ENCODE measurements at places on chromosomes 2 and 18.

DNA sequence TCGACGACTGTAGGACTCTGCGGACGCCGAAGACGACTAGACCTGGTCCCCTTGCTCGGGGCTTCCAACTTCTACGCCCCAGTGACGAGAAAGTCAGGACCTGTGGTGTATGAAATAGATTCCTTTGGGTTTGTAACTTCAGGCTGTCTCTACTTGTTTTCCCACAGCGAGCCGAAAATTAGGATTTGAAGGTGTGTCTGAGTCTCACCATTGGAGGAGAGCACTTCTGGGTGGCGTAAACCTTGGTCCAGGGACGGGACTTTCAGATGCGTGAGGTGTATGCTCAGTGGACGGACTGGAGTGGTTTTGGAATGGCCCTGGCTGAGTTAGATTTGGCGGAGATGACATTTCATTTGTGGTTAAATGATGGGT lies 1.3 kb downstream of the BIRC6 start:
- DNase-seq: peak; percentile 7

GRCh38 chr18:41320100-41320499 lies 634.9 kb upstream of the PIK3C3 start:
- DNase-seq: no peak

DNA sequence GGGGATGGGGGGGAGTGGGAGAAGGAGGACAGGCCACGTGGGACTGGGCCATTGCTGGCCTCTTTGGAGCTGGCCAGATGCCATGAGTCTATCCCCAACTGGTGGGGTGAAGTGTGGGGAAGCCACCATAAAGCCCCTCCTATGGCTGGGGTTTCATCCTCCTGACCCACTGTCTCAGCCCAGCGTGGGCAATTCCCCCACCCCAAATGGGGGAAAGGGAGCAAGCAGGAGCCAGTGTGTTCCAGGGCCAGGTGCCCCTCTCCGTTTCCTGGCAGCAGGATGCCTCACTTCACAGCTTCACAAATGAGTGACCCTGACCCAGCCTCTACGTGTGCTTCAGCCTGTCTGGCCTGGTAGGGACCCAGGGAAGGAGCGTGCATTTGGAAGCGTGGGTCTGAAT lies 474.7 kb upstream of the HS6ST1 start:
- DNase-seq: no peak

DNA sequence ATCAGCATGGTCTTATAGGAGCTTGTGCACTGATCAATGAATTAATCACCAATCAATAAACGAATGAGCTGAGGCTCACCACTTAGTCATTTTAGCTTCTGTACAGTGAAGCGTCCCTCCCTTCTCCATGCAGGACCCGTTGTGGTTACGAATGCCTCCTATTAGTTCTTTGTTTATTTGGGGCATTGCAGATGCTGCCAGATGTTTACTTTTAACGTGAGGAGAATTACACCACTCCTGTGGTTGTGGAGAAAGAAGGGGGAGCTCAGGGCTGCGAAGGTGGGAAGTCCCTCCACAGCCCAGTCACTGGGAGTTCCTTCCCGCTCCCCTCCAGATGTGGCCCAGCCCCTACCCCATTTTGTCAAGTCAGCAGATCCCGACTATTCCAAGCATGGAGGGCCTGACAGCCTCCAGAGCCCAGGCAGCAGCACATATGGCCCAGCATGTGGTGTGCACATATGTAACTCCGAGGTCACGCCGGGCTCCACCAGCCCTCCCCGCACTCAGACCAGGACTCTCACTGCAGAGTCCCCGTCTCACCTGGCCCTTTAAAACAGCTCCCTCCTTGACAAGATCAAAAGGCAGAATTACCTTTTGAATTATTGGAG lies 20.9 kb downstream of the PKDCC start:
- no peak for DNase-seq

DNA sequence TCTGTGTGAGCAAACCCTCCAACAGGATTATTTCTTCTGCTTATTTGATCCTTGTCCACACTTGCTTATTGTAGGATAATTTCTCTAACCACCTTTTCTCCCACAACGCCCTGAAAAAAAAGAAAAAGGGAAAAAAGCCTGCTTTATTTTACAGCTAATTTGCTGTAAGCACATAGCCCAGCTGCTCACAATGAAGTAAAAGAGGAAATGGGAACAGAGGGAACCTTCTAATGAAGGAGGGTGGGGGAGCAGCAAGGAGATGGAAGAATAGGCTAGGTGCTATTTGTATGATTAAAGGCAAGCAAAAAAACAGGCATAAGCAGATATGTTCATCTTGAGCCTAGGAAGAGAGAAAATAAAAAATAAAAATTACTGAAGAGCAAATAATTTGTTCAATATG lies 331.6 kb downstream of the TXNL1 start:
- no peak for DNase-seq

GRCh38 chr18:39241534-39241933 lies 1675.9 kb upstream of the CELF4 start:
- DNase-seq: no peak

- no peak for DNase-seq
Observed at GRCh38 chr2:149657401-149658040, 69.9 kb upstream of the MMADHC start.

DNA sequence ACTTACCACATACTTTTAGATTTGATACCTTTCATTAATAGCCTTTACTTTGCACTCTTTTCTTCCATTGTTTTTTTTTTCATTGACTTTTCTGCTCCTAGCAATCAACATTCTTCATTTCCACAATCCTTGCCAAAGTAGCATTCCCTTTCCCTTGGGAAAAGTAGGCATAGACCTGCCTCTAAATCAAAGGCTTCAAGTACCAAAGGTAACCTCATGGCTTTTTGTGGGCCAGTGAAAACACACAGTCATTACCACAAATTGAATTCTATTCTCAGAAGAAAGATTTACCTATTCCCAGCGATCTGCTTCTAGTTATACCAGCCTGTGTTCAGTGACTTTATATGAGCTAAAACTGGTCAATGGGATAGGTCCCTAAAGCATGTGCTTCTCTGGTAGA lies 109.2 kb downstream of the SOCS6 start:
- no peak for DNase-seq

- DNase-seq: no peak
Observed at GRCh38 chr2:76998704-76999103, 523.5 kb downstream of the LRRTM4 start.

- DNase-seq: no peak
Observed at GRCh38 chr2:173491418-173491817, 136.7 kb downstream of the CDCA7 start.

DNA sequence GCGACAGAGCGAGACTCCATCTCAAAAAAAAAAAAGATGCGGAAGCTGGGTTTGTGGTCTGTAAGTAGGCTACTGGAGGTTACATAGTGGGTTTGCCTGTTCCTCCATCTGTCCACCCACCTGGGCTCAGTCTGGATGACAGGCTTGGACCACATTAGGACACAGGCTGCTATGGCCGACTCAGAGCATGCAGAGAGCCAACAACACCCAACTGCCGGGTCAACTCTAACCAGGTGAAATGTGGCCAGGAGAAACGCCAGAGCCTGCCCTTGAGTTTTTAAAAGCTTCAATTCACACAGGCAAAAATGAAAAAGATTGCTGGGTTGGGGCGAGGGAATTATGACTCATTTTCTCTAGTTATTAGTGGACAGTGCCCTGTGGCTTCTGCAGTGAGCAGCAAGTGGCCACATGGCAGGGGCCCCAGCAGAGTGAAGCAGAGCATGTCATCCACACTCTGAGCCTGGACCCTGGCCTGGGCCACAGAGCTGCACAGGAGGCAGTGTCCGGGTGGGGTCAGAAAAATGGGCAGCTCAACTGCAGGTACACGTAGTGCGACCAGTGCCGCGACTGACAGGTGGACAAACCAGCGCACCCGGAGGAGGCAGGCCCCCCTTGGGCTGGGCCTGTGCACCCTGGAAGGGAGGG lies 67.4 kb downstream of the BIN1 start:
- DNase-seq: no peak

GRCh38 chr2:68086166-68086565 lies 23.4 kb upstream of the C1D start:
- DNase-seq: peak; percentile 89

- peak; percentile 30 for DNase-seq
Observed at GRCh38 chr2:172106108-172106961, 3.6 kb upstream of the DLX2 start.

DNA sequence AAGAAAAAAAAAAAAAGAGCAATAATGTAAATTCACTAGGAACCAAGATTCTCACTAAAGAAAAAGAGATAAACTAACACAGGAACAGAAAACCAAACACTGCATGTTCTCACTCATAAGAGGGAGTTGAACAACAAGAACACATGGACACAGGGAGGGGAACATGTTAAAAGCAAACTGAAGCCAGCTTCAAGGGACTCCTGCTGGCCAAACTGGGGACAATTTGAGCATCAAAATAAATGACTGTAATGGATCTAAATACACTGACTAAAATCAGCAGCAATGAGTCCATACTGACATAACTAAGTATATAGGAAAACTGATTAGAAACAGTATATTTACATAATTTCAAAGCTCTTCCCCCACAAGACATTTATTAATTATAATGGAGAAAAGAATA lies 73.0 kb downstream of the FARSB start:
- DNase-seq: peak; percentile 27

GRCh38 chr2:85601771-85602475 lies 575 bp downstream of the TMEM150A start:
- no peak for DNase-seq

- no peak for DNase-seq
Observed at GRCh38 chr18:49048396-49049020, 97.7 kb upstream of the SMAD7 start.

DNA sequence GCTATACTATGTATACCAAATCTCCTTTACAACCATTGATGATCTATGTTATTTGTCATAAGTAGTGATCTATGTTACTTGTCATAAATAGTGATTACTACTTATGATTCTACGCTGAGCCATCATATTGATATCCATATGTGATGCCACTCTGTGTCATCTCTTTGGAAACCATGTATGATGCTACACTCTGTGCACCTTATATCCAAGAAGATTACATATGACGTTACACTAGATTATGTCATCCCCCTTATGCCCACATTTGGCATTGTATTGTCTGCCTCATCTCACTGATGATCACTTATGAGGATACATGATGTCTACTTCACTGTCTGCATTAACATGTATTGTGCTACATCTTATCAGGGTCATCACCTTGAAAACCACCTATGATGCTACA lies 42.9 kb downstream of the DAW1 start:
- DNase-seq: no peak

DNA sequence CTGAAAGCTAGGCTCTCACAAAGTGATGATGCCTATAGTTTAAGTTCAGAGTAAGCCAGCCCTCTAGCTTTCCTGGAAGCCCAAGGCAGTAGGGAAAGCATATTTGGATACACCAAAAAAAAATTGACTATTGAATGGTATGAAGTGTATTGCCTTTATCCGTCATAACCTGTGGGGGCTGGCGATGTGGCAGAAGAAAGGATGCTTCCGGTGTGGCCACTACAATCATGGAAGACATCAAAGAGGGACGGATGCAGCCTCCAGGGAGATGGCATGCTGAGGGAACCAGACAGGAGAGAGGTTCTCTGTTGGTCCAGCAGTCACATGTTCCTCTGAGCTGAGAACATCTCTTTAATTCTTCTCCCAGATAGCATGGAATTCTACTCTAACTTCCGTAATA lies 170.3 kb downstream of the TMEM18 start:
- DNase-seq: no peak

DNA sequence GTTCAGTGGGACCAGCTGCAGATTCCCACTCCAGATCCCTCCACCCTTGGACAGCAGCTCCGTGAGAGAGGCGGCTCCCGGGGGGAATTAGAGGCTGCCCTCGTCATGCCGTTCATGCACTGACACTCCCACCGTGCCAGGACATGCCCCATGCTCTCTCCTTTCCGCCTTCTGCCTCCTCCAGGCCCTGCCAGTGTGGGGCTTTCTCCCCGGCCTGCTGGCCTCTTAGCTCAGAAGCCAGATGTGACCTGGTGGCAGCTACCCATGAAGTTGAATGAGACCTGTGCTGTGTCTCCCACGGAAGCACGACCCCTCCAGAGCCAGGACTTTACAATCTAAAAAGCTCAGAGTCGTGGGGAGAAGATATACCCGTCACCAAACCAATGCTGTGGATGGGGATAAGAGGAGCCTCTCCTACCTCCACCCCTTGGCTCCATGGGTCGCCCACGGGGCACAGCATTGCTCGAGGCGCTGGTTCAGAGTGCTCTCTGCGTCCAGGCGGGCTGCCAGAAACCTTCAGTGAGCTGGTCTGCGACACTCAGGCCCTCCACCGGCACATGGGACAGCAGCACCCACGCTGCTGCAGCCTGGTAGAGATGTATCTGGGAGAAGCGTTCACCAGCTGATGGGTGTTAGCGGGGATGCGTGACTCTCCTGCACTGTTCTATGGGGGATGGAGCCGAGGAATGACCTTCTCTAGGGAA lies 111.0 kb upstream of the GPC1 start:
- no peak for DNase-seq

DNA sequence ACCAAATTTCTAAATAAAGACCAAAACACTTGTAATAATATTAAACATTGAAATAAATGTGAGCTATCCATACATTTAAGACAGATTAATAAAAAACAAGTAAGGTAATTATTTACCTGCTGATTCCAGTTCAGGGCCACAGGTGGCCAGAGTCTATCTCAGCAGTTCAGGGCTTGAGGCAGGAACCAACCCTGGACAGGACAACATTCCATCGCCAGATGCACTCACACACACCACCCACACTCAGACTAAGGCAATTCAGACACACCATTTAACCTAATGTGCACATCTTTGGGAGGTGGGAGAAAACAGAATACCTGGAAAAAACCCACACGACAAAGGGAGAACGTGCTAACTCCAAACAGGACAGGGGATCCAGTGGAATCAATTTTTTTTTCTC lies 14.1 kb upstream of the WDSUB1 start:
- no peak for DNase-seq

- DNase-seq: no peak
Observed at GRCh38 chr2:239496700-239497099, 95.9 kb upstream of the HDAC4 start.

- DNase-seq: no peak
Observed at GRCh38 chr2:45011121-45011520, 1.9 kb upstream of the SIX2 start.

DNA sequence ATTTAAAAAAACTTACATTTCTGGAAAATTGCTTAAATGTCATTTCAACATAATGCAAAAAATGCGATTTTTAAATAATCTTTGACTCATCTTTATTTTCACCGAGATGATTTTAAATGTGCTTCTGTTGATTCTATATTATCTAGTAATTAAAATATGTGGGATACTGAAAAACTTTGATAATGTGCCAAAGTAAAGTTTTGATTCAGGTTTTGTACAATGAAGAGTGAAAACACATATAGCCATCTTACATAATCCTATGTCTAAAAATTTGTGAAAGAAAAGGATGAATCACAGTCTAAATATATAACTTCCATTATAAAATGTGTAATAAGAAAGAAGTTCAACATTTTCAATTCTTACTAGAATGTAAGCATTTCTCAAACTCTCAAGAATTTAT lies 204.3 kb upstream of the ZC3H15 start:
- DNase-seq: no peak

GRCh38 chr2:53654396-53654795 lies 113.2 kb upstream of the CHAC2 start:
- DNase-seq: no peak

GRCh38 chr2:105455488-105456003 lies 56.7 kb upstream of the FHL2 start:
- no peak for DNase-seq

Data from MM.1S (cell line).